ENCODE measurements at places on chromosomes 3 and 15.
A peak's percentile ranks its signal among the peaks of the same experiment; 100 is the strongest.

- H3K36me3 ChIP-seq, result no peaks in the 10 kb centered on the region
- H3K4me1 ChIP-seq, result peaks cover 2% of the 10 kb centered on the region
- H3K4me3 ChIP-seq, result no peak overlapping the region
- DNase-seq, result no peak
These were observed 212.5 kb downstream of the EPHB1 start for GRCh38 chr3:135007607-135008006.

DNA sequence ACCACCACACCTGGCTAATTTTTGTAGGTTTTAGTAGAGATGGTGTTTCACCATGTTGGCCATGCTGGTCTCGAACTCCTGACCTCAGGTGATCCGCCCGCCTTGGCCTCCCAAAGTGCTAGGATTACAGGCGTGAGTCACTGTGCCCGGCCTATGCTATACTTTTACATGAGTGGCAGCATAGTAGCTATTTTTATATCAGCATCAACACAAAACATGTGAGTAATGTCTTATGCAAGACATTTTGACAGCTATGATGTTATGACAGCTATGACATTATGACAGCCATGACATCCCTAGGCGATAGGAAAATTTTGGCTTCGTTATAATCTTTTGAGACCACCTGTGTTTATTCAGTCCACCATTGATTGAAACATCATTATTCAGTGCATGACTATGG lies 4.1 kb upstream of the NAALADL2 start:
- no peak overlapping the region for H3K4me3 ChIP-seq
- H3K27me3 ChIP-seq, result no peaks in the 10 kb centered on the region
- H3K4me1 ChIP-seq, result no peaks in the 10 kb centered on the region
- H3K36me3 ChIP-seq, result no peaks in the 10 kb centered on the region
- no peak overlapping the region for H3K27ac ChIP-seq

GRCh38 chr15:68992696-68993095 lies 21.8 kb upstream of the NOX5 start:
- H3K27ac ChIP-seq, result no peak overlapping the region
- no peaks in the 10 kb centered on the region for H3K4me1 ChIP-seq
- no peaks in the 10 kb centered on the region for H3K27me3 ChIP-seq

GRCh38 chr3:45210308-45211041 lies 15.6 kb downstream of the TMEM158 start:
- no peak overlapping the region for H3K27ac ChIP-seq
- no peak overlapping the region for H3K4me3 ChIP-seq
- DNase-seq, result no peak

DNA sequence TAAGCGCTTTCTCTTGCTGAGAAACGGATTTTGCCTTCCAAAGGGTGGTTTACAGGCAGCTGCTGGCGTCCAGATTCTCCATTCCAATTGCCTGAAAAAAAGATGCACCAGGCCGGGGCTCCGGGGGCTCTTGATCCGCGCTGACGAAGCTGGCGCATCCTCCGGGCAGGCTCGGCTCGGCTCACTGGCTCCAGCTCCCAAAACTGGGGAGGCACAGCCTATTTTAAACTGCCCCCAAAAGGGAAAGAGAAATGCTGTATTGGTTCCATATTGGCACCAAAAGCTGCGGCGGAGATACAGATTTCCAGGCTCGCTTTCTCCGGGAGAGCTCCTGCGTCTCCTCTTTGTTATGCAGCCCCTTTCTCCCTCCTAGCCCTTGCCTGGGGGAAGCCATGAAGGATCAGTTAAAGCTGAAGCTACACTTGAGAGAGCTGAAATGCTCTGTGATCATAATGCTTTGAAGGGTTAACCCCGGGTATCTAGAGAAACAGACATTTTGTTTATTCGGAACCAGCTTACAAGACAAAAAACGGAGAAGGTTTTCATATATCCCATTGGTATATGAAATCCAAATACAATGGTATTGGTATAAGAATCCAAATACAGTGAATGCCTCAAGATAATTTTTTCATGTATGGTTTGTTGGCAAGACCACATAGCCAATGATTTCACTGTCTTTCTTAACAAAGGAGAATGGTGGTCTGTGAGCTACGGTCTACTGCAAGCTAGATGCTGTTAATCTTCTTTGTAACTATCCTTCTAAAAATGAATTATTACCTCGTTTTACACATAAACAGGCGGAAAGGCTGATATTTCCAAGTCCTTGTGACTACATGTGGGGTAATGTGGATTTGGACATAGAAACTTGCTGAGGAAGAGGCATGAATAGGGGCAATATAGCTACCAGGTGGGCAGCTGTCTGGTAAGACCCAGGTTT lies 693 bp downstream of the CD200 start:
- H3K36me3 ChIP-seq, result no peaks in the 10 kb centered on the region
- H3K27ac ChIP-seq, result peak overlapping the region; percentile 86
- H3K4me3 ChIP-seq, result peak overlapping the region; percentile 94
- DNase-seq, result no peak

GRCh38 chr15:59380902-59381610 lies 8.4 kb upstream of the MYO1E start:
- H3K4me1 ChIP-seq, result no peaks in the 10 kb centered on the region
- peak overlapping the region; percentile 33 for H3K27ac ChIP-seq
- H3K27me3 ChIP-seq, result no peaks in the 10 kb centered on the region

DNA sequence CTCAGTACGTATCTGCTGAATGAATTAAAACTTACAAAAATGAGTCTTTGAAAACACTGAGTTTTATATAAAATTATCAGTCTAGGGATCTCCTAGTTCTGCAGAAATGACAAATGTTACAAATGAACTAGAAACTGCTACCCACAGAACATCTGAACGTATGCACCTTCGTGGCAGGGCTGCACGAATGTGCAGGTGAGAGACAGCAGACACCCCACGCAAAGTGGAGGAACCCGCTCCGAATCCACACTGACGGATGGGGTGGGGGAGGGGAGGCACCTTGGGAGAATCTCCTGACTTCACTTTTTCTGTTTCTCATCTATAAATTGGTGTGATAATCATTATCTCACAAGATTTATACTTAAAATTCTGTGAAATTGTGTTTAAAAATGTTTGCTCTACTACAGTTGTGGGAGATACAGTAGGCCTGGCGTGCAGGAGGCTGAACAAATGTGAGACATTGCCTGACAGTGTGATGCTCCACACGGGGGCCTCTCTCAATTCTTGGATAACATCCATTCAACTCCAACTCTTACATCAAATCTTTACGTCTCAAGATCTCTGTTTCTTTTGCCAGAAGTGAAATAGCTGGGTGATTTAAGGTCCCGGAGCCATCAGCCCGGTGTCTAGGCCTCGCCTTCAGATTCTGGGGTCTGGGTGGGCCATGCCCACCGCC lies 86.9 kb downstream of the ATP10A start:
- no peaks in the 10 kb centered on the region for H3K36me3 ChIP-seq
- H3K27me3 ChIP-seq, result no peaks in the 10 kb centered on the region
- H3K4me3 ChIP-seq, result no peak overlapping the region

All from neuronal stem cell (in vitro differentiated cells).